OCI-M1 (cell line): ENCODE measurements at places on chromosomes 1 and 21.
A peak's percentile ranks its signal among the peaks of the same experiment; 100 is the strongest.

GRCh38 chr1:212699625-212700222 is at the start of gene BATF3:
TSS of gene BATF3 (minus strand) at chr1:212699840. CDS start at chr1:212699762, 78 bp downstream.
- no peak for DNase-seq

DNA sequence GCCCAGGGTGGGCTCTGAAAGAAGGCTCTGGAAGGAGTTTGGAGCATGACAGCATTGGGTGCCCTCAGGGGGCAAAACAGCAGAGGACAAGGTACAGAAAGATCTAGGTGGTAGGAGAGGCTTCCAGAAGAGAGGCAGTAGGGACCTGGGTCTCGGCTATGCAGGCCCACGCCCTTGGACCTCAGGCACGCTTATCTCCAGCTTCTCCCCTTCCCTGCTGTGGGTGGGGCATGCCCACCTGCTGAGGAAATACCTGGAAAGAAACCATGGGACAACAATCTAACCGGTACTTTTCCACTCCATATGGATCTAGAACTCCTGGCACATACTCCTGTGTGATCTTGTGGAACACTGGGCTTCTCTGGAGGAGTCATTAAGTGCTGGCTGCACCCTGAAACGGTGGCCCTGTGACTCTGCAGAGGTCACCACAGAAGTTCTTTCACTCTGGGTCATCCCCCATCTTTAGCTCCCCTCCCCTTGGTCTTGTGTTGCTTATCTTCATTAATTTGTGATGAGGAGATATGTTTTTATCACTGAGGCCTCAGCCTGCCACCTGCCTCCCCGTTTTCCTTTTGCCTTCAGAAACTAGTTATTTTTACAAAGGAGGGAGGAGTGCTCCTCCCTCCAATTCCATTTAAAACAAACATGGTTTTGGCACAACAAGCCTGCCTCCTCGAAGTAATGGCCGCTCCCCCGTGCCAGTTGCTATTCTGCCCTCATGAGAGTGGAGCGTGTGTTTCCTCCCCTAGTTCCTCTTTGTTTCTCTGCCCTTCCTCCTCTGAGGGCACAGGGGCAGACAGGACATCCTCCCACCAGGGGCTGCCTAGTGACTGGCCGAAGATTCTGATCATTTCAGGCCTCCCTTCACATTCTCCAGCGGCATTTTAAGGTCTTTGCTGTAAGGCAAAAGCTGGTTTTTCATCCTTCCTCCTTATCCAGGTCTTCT is 78.0 kb upstream of the ATP5PO start:
- peak; percentile 52 for DNase-seq

- no peak for DNase-seq
These were observed 21.5 kb downstream of the LTN1 start for GRCh38 chr21:28971171-28971570.

GRCh38 chr1:186967656-186968394 is 139.1 kb downstream of the PLA2G4A start:
- no peak for DNase-seq

GRCh38 chr1:160996178-160996577 is 24.8 kb downstream of the F11R start:
- no peak for DNase-seq

- no peak for DNase-seq
These were observed 88.5 kb upstream of the ADAR start for GRCh38 chr1:154696456-154696855.

DNA sequence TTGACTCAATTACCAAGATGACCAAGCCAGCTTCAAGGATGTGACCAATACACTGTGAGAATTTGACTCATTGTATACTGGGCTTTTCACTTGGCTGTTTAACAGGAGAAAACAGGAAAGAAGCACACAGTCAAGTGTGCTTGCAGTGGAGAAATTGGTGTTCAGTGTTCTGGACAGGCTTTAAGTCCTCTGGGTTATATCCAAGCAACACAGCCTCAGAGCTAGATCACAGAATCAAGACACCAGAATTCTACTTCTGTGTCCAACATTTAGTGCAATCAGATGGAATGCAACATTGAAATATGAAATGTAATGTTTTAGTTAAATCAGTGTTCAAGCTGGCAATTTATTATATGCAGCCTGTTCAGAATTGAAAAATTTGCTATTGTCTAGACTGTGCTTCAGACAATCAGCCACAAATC is 694.4 kb downstream of the LTN1 start:
- no peak for DNase-seq

DNA sequence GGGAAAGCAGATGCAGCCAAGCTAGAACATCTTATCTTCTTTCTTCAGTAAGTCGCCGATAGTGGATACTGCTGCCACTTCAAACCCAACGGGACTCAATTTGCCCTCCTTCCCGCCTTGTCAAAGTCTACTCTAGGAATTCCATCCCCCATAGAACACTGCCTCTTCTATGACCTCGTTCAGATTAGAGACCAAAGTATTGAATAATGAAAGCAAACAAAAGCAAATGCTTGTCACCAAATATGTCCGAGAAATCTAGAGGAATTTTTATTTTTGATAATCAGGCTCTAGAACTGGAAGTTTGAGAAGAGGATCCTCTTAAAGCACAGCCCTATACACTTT is 853 bp upstream of the RRAGC start:
- DNase-seq: peak; percentile 44

GRCh38 chr1:223714849-223715603 is 2.7 kb downstream of the CAPN2 start:
- peak; percentile 77 for DNase-seq

DNA sequence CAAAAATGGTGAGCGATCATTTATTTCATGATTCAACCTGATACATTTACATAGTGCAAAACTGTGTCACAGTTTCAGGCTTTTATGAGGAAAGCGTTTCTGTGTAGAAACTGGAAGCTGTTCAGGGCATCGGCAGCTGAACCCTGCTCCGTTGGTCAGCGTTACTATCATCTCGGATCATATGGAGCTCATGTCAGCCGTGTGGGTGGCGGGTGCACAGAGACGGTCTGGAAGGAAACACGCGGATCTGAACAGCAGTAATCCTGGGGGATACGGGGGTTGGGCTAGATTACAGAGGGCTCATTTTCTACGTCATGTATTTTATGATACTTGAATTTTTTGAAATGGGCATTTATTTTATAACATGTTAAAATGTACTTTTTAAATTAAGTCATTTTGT is 15.1 kb downstream of the C1orf174 start:
- DNase-seq: no peak

- no peak for DNase-seq
These were observed 10.7 kb downstream of the C1orf105 start for GRCh38 chr1:172431204-172431603.

- DNase-seq: peak; percentile 50
These were observed 7.7 kb downstream of the VSIG8 start for GRCh38 chr1:159854693-159855192.

DNA sequence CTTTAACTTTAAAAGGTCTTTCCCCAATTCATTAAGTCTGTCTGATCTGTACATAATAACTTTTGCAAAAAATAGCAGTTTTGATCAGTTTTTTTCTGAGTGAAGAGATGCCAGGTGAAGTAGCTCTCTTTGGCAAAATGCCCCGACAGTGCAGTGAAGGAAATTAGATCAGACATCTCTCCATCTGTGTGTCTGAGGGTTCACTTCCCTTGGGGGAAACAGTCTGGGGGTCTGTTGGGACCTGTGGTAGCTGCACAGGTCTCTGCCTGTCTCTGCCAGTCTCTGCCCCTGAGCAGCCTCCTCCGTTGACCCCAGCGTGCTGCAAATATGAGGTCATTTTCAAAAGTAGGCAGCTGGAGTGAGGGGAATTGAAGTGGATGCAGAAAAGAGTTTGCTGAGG is 54.5 kb downstream of the TBCE start:
- DNase-seq: no peak

DNA sequence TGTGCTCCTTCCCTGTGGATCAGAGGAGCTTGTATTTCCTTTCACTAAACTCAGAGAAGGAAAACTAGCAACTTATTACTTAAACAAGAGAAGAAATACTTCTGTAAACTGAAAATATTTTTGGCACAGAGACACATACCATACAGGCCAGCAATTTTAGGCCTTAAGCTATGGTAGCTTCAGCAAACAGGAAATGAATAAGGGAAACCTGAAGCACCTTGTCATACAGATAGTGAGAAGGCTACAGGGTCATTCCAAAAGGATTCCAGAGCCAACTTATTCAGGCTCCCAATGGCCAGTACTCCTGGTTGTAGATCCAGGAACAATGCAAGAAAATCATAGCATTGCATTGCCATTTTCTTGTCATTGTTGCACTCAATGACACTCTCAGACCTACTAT is 9.1 kb upstream of the KYAT3 start:
- no peak for DNase-seq

DNA sequence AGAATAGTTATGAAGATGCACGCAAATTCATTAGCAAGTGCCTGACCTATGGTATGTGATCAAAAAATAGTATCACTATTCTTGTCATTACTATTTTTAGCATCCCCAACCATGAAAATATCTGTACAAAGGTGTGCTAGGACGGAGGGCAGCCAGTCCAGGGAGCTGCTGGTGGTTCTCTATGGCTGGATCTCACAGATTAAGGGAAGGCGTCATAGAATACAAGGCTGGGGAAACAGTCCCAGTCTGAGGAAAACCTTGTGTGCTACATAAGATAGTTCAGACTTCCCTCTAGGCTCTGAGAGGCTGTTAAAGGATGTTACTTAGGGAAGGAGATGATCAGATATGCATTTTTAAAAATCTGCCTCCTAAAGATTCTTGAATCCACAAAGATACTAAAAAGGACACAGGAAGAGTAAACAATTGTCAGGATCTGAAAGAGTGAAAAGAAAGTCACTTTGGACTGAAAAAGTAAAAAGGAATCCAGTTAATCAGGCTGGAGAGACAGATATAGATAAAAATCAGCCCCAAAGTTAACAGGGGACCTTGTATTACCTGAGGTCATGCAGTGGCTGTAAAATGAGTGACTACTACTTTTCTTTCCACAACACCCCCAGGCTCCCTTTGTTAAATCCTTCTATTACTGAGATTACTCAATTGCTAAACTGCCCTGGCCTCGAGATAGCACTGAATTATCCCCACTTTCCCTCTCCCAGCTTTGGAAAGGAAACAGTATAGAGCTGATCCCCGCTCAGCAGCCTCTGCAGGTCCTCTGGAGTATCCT is 108.6 kb downstream of the MAB21L3 start:
- no peak for DNase-seq

DNA sequence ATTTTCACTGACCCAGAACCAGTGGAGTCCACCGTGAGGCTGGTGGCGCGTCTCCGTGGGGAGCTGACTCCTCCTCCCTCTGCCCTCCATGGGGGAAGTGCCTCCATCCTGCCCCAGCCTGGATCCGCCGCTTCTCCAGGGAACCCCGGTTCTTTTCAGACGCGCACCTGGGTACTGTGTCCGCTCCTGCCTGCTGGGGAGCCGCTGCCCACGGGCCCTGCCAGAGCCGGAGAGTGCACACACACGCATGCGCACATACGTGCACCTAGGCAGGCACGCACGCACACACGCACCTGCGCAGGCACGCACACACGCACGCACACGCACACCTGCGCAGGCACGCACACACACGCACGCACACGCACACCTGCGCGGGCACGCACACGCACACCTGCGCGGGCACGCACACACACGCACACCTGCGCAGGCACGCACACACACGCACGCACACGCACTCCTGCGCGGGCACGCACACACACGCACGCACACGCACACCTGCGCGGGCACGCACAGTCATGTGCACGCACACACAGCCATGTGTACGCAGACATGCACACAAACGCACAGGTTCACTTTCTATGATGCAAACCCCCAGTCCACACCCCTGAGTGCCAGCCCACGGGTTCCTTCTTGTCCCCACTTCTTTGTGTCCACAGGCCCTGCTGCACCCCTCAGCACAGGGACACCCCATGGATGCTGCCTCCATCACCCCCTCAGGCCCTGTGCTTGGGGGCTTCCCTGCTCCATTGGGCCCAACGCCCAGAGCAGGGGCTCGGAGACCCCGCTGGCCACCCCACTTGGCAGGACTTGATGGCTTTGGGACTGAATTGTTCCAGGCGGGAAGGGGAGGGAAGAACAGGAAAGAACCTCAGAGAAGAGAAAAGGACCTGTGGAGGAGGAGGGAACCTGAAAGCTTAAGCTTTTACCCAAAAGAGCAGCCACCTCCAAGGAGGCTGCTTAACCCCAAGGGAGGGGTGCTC is 42.7 kb downstream of the MORN1 start:
- DNase-seq: no peak

DNA sequence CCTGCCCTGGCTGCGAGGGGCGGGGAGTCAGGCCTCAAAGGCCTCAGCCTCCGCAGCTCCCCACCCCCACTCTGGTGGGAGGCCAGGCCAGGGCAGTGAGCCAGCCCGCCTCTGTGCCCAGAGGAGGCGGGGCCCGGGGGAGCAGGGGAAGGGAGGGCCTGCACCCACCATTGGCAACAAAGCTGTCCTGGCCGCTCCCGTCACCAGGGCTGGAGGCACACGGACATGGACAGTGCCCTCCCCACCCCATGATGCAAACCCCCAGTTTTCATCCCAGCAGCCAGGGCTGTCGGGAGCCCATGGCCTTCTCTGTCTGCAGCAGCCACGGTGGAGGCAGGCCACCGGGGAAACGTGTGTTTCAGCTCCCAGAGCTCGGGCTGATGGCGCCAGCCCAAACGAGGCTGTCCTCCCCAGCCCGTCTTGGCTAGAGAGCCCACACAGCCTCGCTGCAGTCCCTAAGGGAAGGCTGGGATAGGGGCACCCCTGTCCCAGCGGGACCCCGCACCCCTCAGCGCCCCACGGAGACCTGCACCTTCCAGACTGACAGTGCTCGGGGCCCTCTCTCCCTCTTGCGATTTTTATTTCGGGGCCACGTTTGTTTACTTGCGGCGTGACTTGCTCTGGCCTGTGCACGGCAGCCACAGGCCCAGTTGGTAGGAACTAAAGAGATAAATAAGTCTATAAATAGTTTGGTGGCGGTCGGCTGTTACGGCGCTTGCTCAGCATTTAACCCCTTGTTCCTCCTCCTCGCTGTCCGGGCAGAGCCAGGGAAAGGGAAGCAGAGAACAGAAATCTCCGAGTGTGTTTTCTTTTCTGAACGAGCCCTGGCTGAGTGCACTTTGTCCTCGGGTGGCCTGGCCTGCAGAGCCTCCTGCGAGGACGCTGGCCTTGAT is 101.8 kb downstream of the PRDM16 start:
- peak; percentile 88 for DNase-seq

DNA sequence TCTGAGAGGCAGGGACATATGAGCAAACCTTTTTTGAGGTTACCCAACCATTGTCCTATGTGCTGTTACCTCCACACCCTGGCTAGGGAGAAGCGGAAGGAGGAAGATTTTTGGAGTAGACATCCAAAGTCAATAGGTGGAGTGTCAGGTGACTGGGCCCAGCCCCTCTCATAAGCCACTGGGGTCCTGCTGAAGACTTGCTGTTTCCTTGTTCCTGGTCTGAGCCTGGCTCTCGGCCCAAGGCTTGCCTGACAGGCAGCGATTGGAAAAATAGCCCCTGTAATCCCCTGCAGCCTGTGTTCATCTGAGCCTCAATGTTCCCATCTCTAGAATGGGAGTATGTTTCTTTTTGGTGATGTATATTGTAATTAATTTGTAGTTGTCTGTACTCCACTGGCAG is 6.9 kb upstream of the PIGR start:
- no peak for DNase-seq

DNA sequence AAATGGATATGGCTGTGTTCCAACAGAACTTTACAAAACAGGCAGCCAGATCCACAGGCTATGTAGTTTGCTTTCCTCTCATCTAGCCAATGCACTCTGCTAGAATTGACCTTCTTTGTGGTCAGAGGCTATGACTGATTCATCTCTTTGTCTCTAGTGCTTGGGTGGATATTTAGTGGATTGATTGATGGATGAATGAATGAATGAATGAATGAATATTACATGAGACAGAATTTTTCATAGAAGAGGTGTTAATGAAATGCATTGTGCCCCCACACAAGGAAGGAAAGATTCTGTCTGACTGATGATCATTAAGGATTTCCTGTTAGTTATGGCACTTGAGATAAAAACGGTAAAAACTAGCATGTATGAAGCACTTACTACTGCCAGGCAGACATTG is 50.5 kb upstream of the ZYG11A start:
- DNase-seq: no peak
